Hematopoietic multipotent progenitor cell treated with erythropoietin and hydrocortisone succinate and interleukin-3 and kit ligand, for 17 days (in vitro differentiated cells): ENCODE measurements at places on chromosomes 12 and 14.

DNA sequence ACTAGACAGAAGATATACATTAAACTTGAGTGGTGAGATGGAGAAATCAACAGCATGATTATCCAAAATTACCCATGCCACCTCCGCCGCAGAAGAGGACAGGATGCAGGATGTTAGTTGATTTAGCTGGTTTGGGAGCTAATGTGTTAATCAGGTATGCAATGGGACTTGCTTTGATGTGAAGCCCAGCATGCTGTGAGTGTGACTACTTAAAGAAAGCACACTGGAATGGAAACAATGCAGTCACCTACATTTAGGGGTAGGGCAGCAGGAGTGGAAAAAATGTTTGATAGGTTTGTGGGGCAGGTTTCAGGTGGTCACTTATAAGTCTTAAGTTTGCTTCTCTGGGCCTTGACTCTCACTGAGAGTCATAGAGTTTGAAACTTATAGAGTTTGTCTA, 170.0 kb upstream of the DAAM1 start:
- no peak for DNase-seq

- no peak for DNase-seq
Measured at GRCh38 chr12:105092336-105092735, 8.1 kb upstream of the ALDH1L2 start.

GRCh38 chr14:102096569-102097188, 9.8 kb upstream of the HSP90AA1 start:
- peak; percentile 87 for DNase-seq

- no peak for DNase-seq
Measured at GRCh38 chr14:23376482-23377197, at the start of gene CMTM5. TSS of gene CMTM5 (plus strand) at chr14:23377046. CDS start at chr14:23377252, 206 bp downstream.

GRCh38 chr12:6215932-6216494, 15.8 kb downstream of the CD9 start:
- DNase-seq: no peak

DNA sequence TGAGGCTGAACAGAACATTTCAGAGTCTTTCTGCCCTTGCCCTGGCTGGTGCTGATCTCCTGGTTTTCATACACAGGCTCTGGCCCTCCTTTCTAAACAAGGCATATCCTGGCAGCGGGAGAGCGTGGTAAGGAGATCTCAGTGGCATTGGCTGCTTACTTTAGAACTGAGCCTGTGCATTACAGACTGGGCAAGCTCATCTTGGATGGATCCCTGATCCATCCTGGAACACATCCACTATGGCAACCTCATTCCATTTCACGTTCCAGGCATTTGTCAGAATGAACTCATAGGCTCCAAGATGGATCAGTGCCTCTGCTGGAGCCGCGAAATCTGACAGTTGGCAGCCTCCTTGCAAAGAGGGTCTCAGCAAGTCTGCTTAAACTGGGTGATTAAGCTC, 224.5 kb upstream of the PELI2 start:
- no peak for DNase-seq

GRCh38 chr12:39441963-39442830, 723 bp downstream of the KIF21A start:
- DNase-seq: peak; percentile 17

GRCh38 chr14:100128688-100129087, 30.8 kb downstream of the DEGS2 start:
- no peak for DNase-seq

GRCh38 chr14:36874396-36875138, 212.9 kb downstream of the PAX9 start:
- DNase-seq: no peak

GRCh38 chr14:89139404-89140247, 277.4 kb downstream of the FOXN3 start:
- DNase-seq: no peak

DNA sequence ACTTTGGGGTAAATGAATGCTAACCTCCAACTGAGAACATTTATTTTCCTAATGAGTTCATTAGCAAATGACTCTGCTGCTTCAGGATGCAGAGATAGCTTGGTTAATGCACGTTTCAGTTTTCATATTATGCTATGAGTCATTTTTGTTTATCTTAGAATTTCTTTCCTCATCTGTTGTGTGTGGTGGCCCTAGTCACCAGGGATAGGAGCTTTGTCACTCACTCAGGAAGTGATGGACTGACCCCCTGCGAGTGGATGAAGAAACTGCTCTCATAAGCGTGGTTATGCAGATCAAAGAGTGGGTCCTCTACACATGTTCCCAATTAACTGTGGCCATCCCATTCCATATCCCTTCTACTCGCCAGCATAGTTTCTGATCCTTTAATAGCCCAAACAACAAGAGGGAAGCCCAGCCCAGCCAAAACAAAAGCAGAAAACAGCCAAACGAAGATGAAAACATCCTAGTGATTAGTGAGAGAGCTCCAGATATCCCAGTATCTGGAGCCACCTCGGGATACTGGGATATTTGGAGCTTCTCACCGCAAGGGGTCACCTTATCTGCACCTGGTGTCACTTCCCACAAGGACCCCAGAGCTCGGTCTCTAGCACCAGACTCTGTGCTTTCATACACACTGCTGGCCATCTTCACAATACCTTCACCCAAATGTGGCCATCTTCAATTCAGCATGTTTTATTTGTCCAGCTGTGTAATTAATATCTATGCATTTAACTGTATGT, 8.6 kb downstream of the TC2N start:
- no peak for DNase-seq

GRCh38 chr14:30808576-30808975, 65.8 kb upstream of the COCH start:
- no peak for DNase-seq

GRCh38 chr12:62604373-62604772, 137.7 kb downstream of the MON2 start:
- no peak for DNase-seq

GRCh38 chr14:21999402-21999801, 325.8 kb upstream of the OR4E1 start:
- DNase-seq: no peak

- no peak for DNase-seq
Measured at GRCh38 chr14:54836231-54836630, 66.4 kb downstream of the GCH1 start.

- no peak for DNase-seq
Measured at GRCh38 chr14:71165121-71166031, 258.1 kb downstream of the PCNX1 start.

DNA sequence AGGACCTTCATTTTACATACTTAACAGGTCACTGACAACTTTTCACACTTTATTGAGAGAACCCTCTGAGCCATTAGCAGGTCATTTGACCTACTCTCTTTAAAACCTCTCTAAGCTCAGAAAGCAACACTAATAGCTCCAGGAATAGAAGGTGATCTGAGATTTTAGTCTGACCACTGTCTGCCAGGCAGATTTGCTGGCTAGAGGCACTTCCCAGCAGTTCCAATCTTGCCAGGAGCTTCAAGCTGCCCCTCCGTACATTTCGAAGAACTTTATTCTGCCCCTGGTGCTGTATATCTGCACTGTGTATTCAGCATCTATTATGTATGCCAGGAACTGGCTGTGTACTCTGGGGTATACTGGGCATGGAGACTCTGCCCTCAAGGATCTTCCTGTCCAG, 56.3 kb downstream of the GPHB5 start:
- no peak for DNase-seq

DNA sequence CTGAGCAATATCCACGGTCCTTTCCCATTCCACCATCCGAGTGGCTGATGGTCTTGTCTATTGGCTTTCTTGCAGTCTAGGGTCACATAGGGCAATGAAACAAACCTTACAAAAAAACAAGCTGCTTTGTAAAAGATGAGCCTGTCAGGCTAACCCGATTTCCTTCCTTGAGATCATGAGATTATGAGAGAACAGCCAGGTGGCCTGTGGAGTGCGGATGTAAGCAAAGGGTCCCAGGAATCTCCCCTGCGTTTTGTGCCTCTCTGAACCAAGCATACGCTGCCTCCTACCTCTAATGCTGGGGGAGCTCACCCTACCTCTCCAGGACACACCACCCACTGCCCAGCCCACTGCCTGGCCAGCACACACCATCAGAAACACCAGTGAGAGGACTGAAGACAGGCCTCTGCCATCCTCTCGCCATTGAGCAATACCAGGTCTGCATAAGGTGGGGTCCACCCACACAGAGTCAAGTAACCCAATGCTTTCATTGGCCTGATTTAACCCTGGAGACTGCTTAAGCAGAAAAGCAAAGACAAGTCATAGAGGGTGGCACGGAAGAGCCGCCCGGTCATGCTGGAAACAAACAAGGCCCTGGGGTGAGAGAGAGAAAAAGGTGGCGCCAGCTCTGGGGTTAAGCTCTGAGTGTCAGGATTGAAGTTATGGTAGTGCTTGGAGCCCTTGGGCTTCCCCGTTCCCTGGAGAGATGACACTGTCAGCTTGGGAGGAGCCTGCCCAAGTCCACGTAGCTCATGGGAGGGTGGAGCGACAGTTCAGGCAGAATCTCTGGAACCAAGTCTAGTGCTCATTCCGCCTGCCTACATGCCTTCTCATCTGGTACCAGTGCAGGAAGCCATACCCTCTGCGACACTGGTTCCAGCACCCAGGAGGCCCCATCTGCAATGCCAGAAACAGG, 46.6 kb downstream of the CALM1 start:
- no peak for DNase-seq

- no peak for DNase-seq
Measured at GRCh38 chr14:31703056-31703455, 141.9 kb downstream of the NUBPL start.

DNA sequence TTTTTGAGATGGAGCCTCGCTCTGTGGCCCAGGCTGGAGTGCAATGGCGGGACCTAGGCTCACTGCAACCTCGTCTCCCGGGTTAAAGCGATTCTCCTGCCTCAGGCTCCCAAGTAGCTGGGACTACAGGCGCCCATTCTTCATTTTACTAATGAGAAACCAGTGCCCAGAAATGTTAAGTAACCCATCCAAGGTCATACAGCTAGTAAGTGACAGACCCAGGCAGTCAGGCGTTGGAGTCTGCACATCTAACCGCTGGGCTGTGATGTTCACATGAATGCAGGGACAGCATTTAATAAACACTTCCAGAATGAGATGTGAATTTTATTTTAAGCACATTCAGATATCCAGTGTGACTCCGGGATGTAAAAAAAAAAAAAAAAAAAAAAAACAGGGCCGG, 1.3 kb upstream of the TRIP11 start:
- no peak for DNase-seq

- DNase-seq: no peak
Measured at GRCh38 chr14:105682956-105683570, 156.7 kb downstream of the TMEM121 start.

DNA sequence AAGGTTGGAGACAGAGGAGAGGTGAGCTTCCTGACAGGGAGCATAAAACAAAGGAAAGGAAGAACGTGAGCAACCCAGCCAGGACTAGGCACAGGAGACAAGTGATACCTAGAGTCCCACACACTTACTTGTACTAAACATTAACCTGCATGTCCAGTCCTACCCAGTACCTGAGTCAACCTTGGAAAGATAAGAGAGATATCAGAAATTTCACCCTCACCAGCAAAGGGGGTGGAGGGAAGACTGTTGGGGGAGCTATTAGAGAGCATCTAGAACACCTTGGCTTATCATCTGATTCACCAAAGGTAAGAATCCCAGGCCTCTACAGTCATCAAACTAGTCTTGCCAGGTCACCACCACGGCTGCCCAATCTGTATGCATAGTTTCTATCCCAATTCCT, 11.1 kb downstream of the KLHL33 start:
- no peak for DNase-seq

DNA sequence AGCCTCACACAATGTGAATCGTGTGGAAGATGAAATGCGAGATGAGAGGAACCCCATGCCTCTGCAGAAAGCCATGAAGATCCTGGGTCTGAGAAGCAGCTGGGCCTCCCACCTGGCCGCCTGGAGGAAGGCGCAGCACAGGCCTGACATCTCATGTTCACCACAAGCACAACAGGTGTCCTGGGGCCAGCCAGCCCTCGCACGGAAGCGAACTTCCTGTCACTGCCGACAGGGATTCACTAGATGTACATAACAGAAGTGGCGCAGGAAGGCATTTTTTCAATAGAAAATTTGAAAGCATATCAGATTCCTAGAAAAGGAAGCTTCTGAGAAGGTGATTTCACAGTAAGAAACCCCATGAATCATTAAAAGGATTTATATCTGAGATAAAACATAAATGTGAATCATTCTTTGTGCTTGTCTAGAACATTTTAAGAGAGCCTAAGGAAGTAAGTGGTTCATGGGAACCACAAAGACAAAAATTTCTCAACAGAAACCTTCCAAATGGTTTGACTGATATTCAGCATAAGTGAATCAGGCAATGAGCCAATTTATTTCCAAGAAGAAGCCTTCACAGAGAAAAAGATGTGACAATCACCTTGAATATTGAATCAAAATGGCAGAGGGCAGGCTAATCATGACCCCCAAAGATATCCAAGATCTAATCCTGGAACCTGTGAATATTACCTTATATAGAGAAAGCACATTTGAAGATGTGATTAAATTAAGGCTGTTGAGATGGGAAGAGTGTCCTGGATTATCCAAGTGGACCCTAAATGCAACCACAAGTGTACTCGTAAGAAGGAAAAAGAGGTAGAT, 311.9 kb downstream of the DUSP6 start:
- no peak for DNase-seq

DNA sequence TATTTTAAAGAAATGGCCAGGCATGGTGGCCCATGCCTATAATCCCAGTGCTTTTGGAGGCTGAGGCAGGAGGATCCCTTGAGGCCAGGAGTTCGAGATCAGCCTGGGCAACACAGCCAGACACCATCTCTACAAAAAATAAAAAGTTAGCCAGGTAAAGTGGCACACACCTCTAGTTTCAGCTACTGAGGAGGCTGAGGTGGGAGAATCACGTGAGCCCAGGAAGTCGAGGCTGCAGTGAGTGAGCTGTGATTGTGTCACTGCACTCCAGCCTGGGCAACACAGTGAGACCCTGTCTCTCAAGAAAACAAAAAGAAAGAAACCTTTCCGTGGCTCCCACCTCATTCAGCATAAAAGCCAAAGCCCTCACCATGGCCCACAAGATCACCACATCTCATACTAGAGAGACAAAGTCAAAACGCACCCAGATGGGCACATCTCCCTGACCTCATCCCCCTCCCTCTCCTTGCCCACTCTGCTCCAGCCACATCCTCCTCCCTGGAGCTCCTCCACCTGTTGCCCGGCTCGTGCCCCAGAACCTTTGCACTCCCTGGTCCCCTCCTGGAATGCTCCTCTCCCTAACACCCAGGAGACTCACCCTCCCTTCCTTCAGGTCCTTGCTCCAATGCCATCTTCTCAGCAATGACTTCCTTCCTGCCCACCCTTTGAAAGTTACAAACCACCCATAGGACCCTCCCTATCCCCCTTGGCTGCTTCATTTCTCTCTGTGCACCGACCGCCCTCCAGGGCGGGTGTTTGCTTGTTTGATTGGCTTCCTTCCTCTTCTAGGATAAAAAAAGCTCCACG, 4.8 kb upstream of the SCARB1 start:
- no peak for DNase-seq

DNA sequence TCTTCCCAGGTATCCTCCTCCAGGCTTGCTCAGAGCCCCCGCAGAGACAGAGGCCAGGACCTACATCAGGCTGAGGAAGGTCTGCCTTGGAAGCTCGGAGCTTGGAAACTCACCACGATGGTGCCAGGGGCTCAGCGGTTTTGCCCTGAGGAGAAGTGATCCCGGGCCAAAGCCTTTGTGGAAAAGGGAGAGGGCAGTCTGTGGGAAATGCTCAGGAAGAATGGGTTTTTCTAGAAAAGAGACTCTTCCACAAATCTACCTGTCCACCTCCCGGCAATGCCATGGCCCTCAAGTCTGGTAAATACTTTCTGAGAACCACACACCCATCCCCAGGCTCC, 8.0 kb downstream of the KRT2 start:
- no peak for DNase-seq

- no peak for DNase-seq
Measured at GRCh38 chr14:90785471-90785870, 30.8 kb downstream of the TTC7B start.
